CD4-positive, alpha-beta T cell treated with Interleukin-4 for 1 hour (primary cell): ENCODE measurements at places on chromosomes 13 and 19.

DNA sequence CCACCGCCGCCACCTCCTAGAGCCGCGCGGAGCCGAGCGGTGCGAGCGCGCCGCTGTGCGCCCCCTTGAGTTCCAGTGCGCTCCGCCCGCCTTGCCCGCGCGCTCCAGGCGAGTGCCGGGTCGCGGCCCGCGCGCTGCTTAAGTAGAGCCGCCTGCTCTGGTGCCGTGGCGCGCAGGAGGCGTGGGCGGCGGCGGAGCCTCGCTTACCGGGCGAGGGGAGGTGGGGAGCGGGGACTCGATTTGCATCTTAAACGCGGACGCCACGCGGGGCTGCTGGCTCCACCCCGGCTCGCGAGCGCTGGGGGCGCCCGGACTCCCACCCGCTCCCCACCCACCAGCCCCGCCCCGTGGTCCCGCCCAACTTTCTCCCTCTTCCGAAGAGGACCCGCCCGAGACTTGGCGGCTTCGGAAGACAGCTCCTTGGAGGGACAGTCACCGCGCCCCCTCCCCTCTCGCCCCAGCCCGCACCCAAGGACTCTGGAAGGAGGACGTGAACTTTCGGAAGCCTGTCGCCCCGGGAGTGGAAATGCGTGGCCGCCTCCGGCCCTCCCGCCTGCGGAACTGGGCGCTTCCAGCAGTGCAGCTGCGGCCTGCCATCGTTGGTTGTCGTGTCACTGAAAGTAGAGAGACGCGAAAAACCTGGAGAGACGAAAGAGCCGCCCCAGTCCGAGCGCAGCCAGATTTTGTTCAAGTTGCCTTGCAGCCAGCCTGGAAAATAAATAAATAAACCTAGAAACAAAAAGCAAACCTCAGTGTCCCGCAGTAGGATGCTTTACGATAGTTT lies at the start of gene KCTD12:
Gene KCTD12, minus strand, starts transcription at position 114 of the 784 bp plus-strand sequence. CDS start 257 bp downstream, outside the sequence.
- peak; percentile 85 for DNase-seq

DNA sequence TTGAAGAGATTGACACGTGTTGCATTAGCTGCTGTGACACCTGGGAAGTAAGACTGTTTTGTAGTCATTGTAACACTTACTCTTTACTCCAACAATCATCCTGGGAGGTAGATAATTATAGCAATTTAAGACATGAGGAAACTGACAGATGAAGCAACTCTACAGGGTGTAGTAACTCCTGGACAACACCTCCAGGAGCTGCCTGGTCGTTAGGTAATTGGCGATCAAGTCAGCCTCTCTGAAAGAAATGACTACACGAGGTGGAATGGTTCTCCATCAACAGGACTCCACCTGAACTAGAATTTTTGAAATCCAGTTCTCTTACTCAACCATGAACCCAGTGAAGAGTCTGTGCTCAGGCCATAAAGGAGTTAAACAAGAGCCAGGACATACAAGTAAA lies 43.0 kb upstream of the LRCH1 start:
- DNase-seq = no peak

DNA sequence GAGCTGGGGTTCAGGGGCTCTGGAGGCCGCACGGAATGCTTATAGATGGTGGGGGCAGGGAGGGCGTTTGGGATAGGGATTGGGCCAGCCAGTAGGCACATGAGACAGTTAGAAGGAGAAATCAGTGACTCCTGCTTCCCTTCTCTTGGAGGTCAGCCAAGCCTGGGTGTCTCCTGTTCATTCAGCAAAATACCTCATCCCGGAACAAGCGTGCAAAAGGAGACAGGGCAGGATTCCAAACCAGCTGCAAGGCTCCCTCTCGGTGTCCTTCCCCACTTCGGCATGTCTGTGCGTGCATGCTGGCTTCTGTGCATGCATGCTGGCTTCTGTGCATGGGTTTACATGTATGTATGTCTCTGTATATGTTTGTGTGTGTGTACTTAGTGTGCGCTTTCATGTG lies 37.3 kb upstream of the PEPD start:
- DNase-seq = no peak

DNA sequence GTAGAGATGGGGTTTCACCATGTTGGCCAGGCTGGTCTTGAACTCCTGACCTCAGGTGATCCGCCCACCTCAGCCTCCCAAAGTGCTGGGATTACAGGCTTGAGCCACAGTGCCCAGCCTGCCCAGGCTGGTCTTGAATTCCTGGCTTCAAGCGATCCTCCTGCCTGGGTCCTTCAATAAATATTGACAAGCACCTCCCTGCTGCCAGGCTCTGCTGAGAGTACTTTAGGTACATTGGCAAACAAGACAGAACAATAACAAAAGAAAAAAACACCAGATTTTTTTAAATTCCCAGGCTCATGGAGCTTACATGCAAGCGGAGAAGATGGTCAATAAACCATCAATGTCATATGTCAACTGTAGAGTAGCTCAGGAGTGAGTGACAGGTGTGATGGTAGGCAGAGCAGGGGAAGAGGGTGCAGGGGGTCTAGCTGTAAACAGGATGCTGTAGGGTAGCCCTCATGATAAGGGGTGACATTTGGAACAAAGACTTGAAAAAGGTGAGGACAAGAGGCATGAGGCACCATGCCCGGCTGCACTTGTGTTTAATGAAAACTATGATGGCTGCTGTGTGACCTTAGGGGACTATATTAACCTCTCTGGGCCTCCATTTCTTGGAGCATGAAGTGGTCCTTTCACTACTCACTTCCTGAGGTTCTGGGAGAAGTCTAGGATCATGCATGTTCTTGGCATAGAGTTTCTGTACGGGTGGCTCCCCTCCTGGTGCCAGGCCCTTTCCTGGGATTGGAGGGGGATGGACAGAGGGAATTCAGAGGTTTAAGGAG lies 19.6 kb downstream of the SULT2B1 start:
- no peak for DNase-seq

DNA sequence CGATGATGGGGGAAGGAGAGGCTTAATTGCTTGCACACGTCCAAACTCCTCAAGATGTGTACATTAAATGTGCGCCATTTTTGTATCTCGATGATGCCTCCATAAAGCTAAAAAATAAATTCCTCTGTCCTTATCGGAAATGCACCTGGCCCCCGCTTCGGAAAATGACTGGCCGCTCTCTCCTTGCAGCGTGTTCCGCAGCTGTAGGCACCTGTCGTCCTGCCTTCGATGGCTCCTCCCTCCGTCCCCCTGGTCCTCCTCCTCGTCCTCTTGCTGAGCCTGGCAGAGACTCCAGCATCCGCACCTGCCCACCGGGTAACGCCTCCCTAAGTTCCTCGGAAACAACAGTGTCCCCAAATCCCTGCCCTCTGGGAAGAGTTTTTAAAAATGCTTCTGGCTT lies 1.1 kb downstream of the GALP start:
- no peak for DNase-seq

DNA sequence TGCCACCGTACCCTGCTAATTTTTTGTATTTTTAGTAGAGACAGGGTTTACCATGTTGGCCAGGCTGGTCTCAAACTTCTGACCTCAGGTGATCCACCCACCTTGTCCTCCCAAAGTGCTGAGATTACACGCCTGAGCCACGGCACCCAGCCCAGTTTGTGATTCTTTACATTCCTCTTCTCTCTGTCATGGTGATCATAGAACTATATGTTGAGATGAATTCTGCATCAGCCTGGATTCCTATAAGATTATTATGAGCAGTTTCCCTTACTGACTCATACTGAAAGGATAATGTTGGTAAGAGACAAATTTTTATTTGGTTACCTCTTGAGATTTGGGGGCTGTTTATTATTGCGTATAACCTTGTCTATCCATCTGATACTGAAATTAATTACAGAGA lies 121.5 kb upstream of the CSNK1A1L start:
- no peak for DNase-seq

GRCh38 chr19:47614559-47614958 lies 5.6 kb downstream of the BICRA start:
- no peak for DNase-seq

DNA sequence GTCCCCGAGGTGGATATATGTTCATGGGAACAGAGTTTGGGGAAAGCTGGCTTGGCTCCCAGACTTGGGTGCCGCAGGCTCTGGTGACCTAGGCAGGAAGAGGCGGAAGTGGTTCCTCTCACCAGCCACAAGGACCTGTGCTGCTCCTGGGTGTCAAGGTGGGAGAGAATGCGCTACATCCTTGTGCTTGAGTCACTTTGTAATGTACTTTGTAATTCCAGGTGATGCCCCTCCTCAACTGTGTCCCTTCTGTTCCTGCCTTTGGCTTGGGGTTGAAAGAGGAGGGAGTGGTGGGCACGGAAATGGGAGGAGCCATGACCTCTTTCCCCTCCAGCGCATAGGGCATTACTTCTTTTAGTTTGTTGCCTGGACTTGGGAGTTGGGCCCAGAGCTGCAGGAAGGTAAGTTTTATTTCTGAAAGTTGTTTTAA lies 10.9 kb downstream of the GARRE1 start:
- DNase-seq = no peak

DNA sequence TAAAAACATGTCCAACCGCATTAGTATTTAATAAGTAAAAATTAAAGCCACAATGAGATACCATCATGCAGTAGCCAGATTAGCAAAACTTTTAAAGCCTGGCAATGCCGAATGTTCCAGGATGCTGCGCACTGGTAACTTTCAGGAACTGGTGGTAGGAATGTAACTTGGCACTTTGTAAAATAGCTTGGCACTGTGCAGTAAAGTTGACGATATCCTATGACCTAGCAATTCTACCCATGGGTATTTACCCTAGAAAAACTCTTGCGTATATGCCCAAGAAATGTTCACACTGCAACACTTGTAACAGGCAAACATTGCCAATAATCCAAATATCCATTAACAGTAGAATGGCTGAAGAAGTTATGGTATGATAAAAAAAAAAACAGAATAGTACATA lies 97.7 kb downstream of the SPACA7 start:
- DNase-seq = no peak

GRCh38 chr13:96988441-96988840 lies 5.8 kb downstream of the OXGR1 start:
- no peak for DNase-seq

- DNase-seq = no peak
Measured at GRCh38 chr19:1855828-1856255, 7.5 kb downstream of the KLF16 start.

DNA sequence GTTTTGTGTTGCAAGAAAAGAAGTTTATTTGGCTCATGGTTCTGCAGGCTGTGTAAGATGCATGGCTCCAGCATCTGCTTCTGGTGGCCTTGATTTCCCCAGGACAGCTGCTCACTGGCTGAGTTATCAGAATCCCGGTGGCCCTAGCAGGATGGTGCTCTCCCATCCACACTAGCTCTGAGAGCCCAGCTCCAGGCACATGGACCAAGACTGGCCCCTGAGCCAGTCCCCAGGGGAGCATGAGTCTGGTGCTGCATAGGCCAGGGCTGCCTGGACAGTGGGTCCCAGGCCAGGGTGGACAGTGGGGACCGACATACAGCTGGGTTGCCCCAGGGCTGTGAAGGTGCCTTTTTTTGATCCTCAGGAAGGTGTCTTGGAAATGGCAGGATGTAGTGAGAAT lies 10.4 kb downstream of the ADGRE2 start:
- no peak for DNase-seq

DNA sequence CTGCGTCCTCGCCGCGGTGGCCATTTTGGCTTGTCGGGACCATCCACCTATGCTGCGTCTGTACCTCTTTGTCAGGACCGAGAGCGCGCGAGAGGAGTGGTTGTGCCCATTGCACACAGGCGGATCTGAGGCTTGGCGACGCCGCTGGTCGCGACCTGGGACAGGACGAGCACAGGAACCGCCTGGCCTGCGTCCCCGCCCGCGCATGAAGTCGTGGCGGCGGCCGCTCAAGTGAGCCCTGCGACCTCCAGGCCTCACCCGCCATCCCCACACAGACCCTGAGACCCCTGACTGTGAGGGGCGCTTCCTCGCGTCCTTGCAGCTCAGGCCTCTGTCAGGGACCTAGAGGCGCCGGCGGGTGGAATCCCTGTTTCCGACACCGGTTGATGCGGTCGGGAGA lies 16.8 kb downstream of the ZNF586 start:
- DNase-seq = no peak

DNA sequence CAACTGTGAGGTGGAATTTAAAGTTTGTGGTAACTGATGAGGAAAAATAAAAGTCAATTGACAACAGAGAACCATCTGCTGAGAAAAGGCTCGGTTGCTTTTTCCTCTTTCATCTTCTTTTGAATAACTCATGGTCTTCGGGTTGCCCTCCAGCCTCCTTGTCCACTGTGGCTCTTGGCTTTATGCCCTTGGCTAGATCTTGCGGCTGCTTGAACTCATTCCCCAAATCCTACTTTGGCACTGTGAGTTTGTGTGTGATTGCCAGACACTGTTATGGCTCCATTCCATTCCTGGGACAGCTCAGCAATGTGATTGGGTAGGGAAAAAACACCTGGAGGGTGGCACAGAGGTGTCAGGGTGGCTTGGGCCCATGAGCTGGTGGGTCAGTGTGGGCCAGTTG lies 387.4 kb downstream of the DLEU7 start:
- no peak for DNase-seq

- DNase-seq = peak; percentile 66
Measured at GRCh38 chr19:40689339-40690049, 957 bp downstream of the NUMBL start.

DNA sequence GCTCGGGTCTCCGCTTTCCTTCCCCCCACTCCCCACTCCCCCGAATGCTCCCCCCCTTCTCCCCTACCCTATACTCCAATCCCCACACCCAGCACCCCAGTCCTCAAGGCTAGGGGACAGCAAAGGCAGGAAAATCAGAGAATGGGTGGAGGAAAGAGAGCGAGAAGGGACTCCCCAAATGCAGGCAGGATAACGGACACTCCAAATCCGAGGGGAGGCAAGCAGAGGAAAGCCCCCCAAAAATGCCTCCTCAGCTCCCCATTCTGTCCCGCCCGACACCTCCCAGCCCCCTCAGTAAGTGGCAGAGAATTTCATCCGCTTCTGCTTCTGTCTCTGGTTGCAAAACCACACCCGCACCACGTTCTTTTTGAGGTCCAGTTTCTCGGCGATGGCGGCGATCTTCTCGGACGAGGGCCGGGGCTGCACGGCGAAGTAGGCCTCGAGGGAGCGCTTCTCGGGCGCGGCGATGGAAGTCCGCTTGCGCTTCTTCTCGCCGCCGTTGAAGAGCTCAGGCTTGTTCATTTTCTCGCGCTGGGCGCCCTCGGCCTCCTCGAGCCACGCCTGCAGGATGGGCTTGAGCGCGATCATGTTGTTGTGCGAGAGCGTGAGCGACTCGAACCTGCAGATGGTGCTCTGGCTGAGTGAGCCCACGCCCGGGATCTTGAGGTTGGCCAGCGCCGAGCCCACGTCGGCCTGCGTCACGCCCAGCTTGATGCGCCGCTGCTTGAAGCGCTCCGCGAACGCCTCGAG lies 2.1 kb downstream of the POU4F1 start:
- DNase-seq = no peak

GRCh38 chr19:604355-604754 lies 14.7 kb downstream of the HCN2 start:
- DNase-seq = peak; percentile 34
